NCI-H1417 treated with DMSO at 0.1 percent for 48 hours (cell line): ENCODE measurements at places on chromosomes 6 and 20.
A peak's percentile ranks its signal among the peaks of the same experiment; 100 is the strongest.

DNA sequence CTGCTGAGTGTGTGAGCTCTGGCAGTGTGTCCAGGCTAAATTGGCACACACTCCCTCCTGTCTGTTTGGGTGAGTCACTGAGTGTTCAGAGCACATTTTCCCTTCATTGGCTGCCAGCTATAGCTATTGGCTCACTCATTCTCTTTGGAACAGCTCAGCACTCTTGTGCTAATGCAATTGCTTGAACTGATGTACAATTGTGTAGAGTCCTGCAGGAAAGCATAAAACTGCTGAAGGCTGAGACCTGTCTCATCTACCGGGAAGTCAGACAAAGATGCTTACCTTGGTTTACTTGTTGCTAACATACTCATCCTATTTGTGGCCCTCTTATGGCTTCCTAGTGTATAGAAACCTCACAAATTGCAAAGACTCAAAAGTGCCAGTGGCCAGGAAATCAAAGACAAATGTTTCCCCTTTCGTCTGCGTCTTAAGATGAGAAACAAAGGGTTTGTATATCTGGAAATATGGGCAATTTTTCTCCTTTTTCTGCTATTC is 351.0 kb downstream of the BCKDHB start:
- DNase-seq, result no peak

DNA sequence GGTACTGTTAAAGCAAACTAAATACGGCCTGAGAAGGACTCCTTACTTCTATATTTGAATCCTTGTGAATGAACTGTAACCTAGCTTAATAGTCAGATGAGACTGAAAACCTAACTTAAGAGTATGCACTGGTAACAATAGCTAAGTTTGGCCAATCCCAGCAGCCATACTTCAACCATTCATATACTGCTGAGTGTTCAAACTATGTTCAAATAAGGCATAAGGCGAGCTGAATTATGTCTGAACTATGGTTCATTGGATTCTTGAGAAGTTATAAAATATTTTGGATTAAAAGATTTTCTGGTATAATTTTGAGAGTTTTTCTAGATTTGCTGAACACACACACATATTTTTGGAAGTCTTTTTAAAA is 2.2 kb downstream of the SMPDL3A start:
- no peak for DNase-seq

- peak; percentile 43 for DNase-seq
Observed at GRCh38 chr6:28863604-28864325, 60.0 kb downstream of the TRIM27 start.

GRCh38 chr6:41560431-41561192 is 14.4 kb downstream of the FOXP4 start:
- DNase-seq, result no peak

DNA sequence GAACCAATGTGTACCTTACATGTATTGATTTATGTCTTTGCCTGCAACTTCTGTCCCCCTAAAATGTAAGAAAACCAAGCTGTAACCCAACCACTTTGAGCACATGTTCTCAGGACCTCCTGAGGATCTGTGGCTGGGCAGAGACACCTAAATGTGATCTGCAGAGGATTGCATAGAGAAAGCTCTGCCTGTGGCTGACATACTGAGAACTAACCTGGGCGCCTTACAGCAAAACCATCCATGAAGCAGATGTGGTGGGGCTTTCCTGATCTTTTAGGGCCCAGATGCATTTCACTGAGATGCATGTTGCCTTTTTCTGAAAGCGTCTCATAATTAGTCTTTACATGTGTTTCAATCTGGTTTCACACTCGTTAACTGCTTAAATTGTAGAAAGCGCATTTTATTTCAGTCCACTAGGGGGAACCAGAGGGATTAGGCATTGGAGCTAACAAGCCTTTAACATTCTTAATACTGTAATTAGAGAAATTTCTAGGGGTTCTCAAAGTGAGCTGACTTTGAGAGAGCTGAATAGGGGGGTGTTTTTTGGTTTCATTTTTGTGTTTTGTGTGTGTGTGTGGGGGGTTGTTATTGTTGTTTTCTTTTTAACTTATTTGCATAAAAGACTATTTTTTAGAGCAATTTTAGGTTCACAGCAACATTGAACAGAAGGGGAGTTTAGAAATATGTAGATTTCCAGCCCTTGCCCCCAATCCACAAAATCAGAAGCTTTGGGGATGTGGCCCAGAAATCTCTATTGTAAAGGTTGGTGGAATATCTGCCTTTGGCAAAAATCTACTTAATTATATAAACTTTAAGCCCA is 50.9 kb upstream of the FAM184A start:
- DNase-seq, result no peak

- no peak for DNase-seq
Observed at GRCh38 chr20:62741191-62741691, 32.6 kb downstream of the NTSR1 start.

GRCh38 chr6:150486048-150486447 is 113.6 kb upstream of the PLEKHG1 start:
- DNase-seq, result no peak

DNA sequence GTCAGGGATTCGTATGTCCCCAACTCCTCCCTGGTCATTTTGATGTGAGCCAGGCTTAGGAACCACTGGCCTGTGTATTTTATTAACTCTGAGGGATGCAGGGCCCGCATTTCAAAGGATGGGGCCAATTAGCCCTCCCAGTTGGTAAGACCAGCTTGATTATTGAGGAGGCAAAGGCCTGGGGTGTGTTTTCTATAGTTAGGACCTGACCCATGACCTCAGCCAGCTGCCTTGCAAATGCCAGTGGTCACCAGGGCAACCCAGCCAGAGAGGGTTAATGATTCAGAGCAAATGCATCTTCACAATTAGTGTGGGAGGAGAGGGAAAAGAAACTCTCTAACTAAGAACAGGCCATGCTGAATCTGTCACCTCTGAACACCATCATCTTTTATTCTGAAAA is 835.4 kb downstream of the MAFB start:
- no peak for DNase-seq

DNA sequence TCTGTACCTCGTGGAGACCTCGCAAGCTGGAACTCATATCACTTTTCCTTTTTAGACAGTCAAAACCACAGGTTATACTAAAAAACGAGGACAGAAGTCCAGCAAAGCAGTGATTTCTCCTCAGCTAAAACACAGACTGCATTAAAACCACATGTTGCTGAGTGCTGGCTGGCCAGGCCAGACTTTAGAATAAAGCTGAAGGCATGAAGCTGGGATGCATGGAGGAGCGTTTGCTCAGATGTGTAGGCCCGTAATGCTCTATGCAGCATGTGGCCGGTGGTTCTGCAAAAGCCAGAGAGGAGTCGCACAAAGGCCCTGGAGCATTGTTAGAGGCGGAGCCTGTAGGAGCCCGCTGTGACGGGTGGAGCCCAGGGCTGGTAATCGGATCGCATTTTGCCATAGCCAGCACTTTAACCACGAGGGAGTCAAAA is 83.6 kb downstream of the SMOC2 start:
- DNase-seq, result no peak

DNA sequence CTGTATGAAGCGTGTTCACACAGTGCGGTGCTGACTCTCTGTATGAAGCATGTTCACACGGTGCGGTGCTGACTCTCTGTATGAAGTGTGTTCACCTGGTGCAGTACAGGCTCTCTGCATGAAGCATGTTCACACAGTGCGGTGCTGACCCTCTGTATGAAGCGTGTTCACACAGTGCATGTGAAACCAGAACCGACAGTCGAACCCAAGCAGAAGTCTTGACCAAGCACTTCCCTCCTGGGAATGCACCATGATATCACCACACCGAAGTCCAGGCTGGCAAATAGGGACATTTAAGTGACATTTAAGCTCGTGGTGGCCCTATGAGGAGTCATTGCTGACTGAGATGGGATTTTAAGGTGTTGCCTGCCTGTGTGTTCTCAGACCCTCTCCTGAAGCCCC is 11.3 kb upstream of the SERPINB1 start:
- no peak for DNase-seq
